ENCODE measurements at places on chromosomes 12 and 14. TPM values are rescaled to one million over a fixed set of nuclear protein-coding genes. Genes with fewer than 3 reads are reported as not detected.
A peak's percentile ranks its signal among the peaks of the same experiment; 100 is the strongest.

INHBC gene
- not detected for polyA plus RNA-seq

- peak; percentile 71 for DNase-seq
Measured at GRCh38 chr12:120713861-120714482, 3.7 kb downstream of the UNC119B start.

DNA sequence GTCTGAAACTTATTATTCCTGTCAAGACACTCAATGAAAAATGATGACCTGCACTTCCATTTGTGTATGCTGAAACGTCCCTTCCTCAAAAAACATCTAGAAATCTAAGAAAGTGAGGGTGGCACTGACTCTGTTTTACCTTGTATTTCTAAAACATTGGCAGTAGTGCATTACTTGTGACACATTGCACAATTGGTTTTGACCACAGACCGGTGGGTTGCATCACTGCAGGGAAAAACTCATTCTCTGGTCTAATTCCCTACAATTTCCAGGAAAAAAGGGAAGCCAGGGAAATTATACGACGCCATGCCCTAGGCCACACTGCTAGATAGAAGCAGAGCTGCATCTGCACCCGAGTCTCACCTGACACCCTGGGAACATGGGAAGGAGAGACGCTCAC, 156.7 kb downstream of the NTF3 start:
- no peak for DNase-seq

DNA sequence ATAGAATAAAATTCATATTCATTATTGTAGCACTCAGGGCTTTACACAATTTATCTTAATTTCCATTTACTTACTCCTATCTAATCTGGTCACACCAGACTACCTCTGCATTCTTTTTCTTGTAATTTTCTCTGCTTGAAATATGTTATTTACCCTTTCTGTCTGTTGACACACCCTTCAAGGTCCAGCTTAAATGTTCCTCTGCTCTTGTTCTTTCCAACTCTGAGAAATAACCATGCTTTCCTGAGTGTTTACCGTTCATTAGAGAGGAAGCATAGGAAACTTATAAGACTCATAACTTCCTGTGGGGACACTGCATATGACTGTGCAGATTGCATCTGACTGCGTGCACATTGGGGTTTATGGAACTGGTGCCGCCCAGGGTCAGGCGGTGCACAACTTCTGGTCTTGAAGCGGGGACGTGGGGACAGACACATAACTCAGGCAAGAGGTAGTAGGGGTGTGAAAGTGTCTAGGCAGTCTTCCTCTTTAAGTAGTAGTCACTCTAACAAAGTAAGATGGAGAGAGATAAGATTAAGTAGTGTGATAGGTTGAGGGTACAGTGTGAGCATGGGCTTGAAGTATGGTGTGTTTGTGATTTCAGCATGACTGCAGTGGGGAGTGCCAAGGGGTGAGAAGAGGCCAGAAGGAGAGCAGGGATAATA, 42.6 kb upstream of the FOXJ2 start:
- no peak for DNase-seq

- no peak for DNase-seq
Measured at GRCh38 chr14:66288511-66288910, 197.7 kb upstream of the CCDC196 start.

- DNase-seq = no peak
Measured at GRCh38 chr14:55701638-55702037, 121.6 kb downstream of the KTN1 start.
